NCI-H460 (cell line): ENCODE measurements at places on chromosomes 4 and X. TPM values are rescaled to one million over a fixed set of nuclear protein-coding genes. Genes with fewer than 3 reads are reported as not detected.

Gene MAGEA2
- total RNA-seq: not detected in 2 replicates

Gene ZMAT1
- total RNA-seq: 2.0 and 2.3 TPM in 2 replicates

Gene FRAS1
- 1.7 and 2.2 TPM in 2 replicates for total RNA-seq

Gene DCLK2
- total RNA-seq: 12.0 and 12.8 TPM in 2 replicates

Gene HSFX4
- not detected in 2 replicates for total RNA-seq

Gene PWWP3B
- total RNA-seq: 0.06 and 0.12 TPM in 2 replicates

Gene CLNK
- total RNA-seq: not detected in 2 replicates

Gene RASSF6
- total RNA-seq: 0.07 and 0.29 TPM in 2 replicates

Gene GUCY1A1
- total RNA-seq: 0.55 and 0.92 TPM in 2 replicates

Gene MAP3K15
- 2.5 and 2.6 TPM in 2 replicates for total RNA-seq

Gene PALLD
- total RNA-seq: 83.7 and 91.8 TPM in 2 replicates
